Right renal cortex interstitium (tissue), 3 donors: ENCODE measurements at places on chromosomes 7 and 10. TPM values are rescaled to one million over a fixed set of nuclear protein-coding genes. Genes with fewer than 3 reads are reported as not detected.

- DNase-seq: no peak
Measured at GRCh38 chr10:122140941-122141623, 130.0 kb upstream of the BTBD16 start.

Gene IGF2BP3
- 64.6 TPM for polyA plus RNA-seq

Gene GTPBP10
- polyA plus RNA-seq: 28.6 TPM

DNA sequence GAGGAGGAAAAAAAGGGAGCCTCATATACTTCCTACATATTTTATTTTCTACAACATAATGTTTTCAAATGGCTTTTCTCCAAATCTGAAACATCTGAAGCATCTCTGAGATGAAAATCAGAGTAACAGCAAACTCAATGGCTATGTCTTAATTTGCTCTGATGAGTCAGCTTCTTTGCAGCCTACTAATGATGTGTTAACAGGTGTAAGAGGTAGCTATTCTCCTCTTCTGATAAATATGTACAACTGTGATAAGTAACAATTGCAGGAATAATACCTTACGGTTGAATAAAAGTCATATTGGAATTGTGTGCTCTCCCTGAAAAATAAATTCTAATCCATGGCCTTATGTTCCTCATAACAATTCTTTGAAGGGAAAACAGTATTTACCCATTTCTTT is 45.2 kb downstream of the GNAT3 start:
- no peak for DNase-seq

GRCh38 chr7:32318300-32319011 is 171.7 kb downstream of the LSM5 start:
- DNase-seq: no peak

DNA sequence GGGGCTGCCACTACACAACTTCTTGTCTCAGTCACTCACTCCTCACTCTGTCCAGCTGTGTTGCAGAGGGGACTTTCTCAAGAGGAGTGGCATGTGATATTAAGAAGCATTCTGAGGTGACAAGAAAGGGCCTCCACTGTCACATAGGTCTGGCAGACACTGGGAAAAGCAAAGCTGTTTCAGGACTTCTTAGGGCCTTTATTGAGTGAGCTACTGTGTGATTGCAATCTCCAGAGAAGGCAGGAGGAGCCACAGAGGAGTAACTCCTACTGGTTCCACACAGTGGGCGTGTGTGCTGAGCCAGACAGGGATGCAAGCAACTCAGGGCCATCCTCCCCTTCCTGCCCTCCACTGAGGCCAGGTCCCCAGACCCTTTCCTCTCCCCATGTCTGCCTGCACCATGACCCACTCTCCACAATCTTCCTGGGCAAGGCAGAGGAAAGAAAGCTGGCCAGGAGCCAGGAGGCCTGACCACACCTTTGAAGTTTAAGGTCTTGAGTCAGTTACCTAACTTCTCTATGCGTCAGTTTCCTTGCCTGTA is 262.0 kb upstream of the ZMIZ1 start:
- no peak for DNase-seq
